ENCODE measurements at places on chromosomes 11 and 22. TPM values are rescaled to one million over a fixed set of nuclear protein-coding genes. Genes with fewer than 3 reads are reported as not detected.

OR4C16 gene
- not detected for total RNA-seq

KRTAP5-1 gene
- total RNA-seq = not detected

TRIM49 gene
- total RNA-seq = not detected

ADAMTS15 gene
- 4.0 TPM for total RNA-seq

DRD4 gene
- 0.79 TPM for total RNA-seq

DDX25 gene
- total RNA-seq = not detected

DNA sequence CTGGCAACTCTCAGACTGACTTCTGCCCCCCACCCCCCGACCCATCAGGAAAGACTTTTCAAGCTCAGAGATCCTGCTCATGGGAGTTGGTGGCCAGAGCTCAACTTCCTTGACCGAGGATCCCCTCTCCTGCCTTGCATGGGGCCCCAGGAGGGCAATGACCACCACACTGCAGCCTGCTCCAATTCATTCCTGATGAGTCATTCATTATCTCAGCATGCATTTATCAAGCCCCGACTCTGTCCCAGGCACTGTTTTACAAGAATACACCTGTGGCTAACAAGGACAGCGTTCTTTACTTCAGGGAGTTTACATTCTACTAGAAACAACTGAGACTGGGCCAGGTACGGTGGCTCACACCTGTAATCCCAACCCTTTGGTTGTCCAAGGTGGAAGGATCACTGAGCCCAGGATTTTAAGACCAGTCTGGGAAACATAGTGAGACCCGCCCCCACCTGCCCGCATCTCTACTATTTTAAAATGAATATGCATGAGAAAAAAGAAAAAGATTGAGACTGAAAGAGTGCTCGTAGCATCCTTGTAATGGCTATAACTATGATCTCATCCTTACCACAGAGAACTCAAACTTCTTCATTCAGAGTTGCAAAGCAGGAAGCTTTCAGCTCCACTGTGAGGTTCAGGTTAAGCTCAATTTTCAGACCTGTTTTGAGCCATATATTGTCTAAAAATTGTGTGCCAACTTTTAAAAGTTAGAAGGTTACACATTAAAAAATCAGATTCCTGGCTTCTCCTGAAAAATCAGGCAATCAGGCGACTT is 60.4 kb downstream of the FEZ1 start:
- DNase-seq = no peak

GRCh38 chr11:115930886-115931547 is 426.8 kb upstream of the CADM1 start:
- no peak for DNase-seq

DNA sequence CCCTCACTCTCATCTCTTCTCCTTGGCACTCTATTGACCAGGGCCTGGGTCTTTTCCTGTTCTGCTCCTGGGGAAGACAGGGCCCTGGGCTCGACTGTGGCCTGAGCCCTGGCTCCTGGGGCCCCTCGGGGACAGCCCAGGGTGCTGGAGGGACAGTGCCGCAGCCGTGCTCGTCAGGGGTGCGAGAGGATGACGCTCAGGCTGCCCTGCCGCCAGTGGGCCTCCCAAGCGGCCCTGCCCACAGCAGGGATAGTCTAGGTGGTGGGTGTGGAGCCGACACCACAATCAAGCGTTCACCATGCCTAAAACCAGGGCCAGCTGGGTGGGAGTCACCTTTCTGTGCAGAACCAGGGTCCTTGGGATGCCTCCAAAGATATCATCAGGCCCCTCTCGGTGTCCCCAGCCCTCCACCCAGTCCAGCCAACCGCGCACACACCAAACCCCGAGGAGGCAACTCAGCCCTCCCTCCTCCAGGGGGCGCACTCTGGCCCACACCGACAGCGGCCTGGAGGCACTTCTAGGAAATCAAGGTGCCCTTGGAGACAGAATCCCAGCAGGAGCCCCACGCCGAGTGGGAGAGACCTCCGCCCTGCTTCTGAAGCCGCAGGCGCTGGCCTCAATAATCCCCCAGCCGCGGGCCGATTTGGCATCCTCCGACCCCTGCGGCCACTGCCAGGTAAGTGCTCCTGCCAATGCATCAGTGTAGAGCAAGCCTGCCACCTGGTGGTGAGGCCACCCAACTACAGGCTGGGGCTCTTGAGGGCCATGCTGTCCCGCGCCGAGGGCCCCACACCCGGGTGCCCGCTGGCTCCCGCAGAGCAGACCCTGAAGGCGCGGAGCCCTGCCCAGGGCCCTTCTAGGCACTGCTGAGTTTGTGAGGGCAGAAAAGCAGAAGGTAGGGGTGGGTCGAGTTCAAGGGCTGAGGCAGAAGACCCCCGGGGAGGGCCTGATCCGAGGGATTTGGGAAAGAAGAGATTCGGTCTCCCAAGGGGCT is 496.4 kb downstream of the BUD13 start:
- peak; percentile 83 for DNase-seq

DNA sequence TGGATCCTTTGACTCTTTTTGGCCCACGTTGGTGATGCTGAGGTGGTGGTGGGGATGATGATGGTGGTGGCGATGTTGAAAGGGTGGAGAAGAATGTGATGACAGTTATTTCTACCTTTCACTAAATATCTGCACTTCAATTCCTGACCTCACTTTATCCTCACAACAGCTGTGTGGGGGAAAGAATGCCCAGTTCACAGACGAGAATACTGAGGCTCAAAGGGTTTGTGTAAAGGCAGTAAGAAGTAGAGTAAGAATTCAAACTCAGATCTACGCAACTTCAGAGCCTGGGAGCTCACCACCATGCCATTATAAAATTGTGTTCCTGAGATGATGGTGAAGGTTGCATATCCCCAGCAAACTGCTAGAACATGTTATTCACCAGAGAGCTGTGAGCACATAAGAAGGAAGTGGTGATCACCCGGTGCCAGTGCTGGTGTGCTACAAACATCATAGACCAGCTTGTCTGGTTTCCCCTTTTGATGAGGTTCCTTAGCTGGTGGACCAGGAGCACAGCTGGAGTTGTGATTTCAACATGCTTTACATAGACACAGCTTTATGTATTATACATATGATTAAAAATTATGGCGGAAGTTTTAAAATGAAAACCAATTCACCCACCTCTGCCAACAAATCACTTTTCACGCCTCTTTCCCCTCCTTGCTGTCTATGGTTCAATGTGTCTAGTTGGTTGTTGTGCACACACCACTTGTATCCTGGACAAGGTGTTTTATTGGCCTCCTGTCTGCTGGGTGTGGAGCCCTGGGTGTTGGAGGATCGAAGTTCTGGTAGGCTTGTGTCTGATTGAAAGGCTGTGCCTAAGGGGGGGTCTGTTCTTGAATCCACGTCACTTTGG is 6.2 kb downstream of the ST14 start:
- DNase-seq = peak; percentile 68

GRCh38 chr11:60347084-60347797 is 20.2 kb downstream of the MS4A6E start:
- no peak for DNase-seq

DNA sequence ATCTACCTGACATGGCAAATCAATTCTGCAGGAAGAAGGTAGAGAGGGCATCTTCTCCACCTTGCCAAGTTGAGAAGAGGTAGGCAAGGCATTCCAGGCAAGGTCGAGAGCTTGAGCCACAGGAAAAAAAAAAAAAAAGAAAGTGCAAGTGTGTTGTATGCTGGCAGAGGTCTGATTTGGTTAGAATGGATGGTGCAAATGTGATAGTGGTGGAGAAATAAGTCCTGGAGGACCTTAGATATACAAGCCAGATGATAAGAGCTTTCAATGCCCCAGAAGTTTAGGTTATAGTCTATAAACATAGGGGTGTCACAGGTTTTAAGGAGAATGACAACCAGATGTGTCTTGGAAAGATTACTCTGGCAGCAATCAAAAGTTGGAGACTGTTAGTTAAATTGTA is 1.4 kb downstream of the FBXO3 start:
- DNase-seq = no peak

- DNase-seq = no peak
Measured at GRCh38 chr11:122146475-122146874, 30.5 kb upstream of the BLID start.

DNA sequence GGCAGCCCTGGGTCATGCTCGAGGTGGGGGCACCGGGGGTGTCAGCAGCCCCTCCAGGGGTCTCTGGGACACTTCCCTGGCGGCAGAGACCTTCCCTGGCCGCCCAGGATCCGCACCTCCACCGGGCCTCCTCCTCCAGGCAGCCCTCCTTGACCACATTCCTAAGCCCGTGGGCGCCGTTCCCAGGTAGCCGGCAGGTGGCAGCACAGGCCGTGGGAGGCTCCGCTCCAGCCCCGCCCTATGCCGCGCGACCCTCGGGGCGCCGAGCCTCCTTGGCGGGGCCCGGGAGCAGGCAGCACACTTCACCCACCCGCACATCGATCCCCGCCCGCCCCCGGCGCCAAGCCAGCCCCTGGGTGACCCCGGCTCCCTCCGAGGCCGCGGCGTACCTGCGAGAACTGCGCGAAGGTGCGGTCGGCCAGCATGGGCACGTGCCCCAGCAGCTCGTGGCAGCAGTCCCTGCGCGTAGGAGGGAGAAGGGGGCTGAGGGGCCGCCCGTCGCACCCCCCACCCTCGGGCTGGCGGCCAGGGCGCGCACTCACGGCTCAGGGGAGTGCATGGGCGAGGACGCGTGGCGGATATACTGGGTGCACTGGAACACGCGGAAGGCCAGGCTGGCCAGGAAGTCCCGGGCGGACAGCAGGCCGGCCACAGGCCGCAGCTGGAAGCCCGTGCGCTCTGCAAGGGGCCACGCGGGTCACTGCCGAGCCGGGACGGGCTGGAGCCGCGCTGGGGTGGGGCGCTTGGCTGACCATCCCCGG is 5.3 kb upstream of the INS start:
- DNase-seq = peak; percentile 42

- peak; percentile 11 for DNase-seq
Measured at GRCh38 chr11:78220218-78221157, 31.8 kb downstream of the USP35 start.

GRCh38 chr11:44960200-44960845 is 9.6 kb upstream of the TP53I11 start:
- no peak for DNase-seq

DNA sequence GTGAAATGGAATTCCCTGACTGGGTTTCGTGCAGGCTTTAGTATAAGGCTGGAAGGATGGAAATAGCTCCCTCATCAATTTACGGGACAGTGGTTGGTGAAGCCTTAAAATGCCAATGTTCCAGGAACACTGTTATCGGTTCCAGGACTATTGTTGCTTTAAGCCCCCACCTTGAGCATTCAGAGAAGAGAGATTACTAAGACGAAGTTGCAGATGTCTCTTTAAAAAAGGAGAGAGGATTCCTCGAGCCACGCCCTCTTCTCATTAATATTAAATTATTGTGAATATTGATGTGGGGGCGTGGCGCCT is 195 bp upstream of the CREB3L1 start:
- no peak for DNase-seq

GRCh38 chr11:32053151-32053888 is 37.6 kb upstream of the RCN1 start:
- no peak for DNase-seq

GRCh38 chr11:105024394-105024793 is 1.4 kb upstream of the CASP5 start:
- no peak for DNase-seq

DNA sequence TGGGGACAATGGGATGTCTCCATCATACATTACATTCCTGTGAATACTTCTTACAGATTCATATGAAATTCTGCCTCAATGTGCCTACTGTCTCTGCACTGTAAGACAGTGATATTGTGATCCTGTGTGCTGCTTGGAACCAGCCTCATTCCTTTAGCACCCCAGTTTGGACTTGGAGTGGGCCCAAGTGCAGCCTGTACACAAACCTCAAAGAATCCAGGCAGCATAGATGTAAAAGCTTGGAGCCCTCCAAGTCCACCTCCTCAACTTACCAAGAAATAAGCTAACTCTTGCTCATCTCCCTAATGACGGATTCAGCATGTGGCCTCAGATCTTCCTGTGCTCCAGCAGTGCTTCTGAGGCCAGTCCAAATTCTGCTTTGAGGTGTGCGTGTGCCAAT is 24.4 kb downstream of the GRAP2 start:
- no peak for DNase-seq

GRCh38 chr11:114050258-114050927 is 9.1 kb upstream of the ZBTB16 start:
- no peak for DNase-seq

DNA sequence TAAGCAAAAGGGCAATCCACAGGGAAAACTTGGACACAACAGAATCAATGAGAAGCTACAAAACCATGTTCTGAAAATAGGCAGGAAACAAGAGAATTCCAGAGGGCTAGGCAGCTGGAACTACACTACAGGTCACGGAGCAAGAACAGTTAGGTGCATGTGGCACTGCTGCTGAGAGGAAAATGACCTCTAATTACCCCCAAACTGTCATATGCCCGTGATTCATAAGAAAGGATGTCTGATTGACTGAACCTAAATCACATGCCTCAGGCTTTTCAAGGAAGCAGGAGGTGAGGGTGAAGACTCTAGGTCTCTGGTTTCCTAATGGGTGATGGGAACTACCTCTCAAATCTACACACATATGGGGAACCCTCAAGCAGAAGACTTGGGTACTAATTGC is 17.9 kb upstream of the RRAS2 start:
- DNase-seq = no peak
